ENCODE measurements at places on chromosomes 3 and 15.

DNA sequence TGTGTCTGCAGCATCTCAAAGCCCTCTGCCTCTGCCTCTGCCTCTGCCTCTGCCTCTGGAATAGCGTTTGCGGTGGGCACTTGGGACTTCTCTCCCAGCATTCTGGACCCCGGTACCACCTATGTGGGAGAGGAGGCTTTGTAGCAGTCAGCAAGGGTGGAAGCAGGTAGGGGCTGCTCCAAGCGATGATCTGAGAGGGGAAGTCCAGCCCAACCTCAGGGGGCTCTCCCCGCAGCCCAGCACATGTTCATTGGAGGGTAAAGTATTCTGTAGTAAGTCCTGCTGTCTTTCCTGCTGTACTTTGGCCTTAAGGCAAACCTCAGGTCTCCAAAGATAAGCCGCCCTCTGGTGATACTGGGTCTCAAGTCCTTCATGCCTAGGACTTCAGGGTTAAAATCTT lies 68.6 kb downstream of the FAM174B start:
- DNase-seq: no peak

DNA sequence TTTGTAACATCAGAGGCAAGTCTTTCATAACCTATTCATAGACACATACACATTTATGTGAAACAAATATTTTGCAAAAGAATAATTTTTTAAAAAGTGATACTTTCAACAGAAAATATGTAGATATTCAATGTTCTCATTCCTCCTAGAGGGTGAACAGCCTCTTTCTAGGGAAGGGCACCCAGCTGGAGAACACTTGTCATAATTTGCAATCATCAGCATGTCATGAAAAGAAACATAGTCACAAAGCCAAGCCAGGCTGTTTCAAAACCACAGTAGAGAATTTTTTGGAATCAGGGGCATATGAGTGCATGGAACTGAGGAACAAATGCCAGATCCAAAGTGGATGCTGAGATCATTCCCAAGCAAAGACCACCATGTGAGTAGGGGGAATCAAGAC lies 406.9 kb upstream of the ADAMTS9 start:
- DNase-seq: no peak

- no peak for DNase-seq
These were observed 57.2 kb downstream of the PPP2R3A start for GRCh38 chr3:136022529-136023263.

DNA sequence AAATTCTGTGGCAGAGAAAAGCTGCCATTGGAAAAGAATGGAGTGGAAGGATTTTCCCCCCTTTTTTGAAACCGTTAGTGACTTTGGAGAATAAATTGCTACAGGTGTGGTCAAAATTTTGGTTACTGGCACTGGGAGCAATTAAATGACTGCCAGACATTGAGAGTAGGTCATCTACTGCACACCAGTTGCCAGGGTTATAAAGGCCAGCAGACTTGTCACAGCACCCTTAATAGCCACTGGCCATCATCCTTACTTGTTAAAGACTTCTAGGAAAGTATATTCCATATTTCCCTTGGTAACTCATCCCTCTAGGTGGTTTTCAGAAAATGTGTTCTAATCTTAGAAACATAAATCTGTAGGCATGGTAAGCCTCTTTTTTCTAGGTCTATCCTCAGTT lies 8.0 kb downstream of the PIK3CA start:
- no peak for DNase-seq

- no peak for DNase-seq
These were observed 333.3 kb upstream of the THBS1 start for GRCh38 chr15:39247574-39247973.

- no peak for DNase-seq
These were observed 40.4 kb upstream of the SKOR1 start for GRCh38 chr15:67784856-67785430.

- DNase-seq: no peak
These were observed 2.0 kb upstream of the MCF2L2 start for GRCh38 chr3:183430325-183430957.

DNA sequence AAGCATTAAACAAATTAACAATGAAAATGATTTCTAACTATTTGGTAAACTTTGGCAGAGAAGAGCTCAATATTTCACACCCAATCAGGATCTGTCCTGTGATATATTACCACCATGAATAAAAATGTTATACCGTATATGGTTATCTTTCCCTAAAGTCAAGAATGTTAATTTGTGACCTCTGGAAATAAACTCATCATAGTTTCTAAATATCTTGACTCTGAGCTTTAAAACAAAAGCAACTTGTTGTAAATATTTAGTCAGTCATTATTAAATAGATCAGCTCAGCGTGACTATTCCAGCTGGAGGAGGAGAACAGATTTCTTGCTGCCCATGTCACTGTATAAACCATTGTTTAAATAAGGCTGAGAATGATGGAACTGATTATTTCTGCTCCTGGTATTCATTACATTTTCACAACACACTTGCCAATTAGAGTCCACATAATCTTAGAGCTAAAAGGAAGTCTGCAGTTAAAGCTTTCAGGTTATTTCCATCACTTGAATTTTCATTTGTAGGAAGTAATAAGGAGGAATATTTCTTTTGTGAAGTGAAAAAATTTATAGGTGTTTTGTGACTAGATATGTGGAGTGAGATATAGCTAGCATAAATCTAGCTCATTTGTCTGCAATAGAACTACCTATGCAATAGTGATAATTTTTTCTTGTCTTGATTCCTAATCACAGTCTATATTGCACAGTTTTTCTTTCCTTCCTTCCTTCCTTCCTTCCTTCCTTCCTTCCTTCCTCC lies 106.5 kb upstream of the P2RY1 start:
- no peak for DNase-seq

GRCh38 chr3:46280105-46280797 lies 38.0 kb downstream of the CCR3 start:
- DNase-seq: no peak

GRCh38 chr3:11737742-11738141 lies 94.0 kb upstream of the VGLL4 start:
- DNase-seq: no peak

DNA sequence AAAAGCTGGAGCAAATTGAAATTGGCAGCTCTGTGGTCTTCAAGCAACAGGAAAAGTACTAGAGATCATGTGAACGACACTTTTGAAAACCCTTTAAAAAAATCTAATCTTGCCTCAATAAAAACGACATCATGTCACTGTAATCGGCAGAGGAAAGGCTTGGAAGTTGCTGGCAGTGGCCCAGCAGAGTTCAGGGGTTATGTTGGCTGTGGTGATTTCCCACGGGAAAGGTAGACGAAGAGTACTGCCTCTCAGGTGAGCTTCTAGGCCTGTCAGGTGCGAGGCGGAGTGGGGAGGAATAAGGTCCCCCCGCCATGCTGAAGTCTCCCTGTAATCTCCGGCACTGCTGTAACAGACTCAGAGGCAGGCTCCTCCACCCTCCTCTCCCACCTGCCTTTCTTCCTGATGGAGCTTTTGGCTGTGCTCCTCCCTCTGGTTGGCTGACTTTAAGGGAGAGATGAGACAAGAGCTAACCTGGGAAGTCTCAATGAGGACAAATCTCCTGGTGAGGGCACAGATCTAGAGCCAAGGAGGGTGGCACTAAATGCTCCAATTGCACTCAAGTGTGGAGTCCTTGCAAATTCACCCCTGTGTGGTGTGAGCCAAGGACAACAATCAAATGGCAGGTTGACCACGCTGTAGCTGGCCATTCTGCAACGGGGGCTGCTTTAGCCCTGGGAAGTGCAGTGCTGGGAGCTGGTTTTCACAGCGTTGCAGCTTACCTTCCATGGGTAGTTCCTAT lies 18.7 kb upstream of the HES1 start:
- DNase-seq: no peak

DNA sequence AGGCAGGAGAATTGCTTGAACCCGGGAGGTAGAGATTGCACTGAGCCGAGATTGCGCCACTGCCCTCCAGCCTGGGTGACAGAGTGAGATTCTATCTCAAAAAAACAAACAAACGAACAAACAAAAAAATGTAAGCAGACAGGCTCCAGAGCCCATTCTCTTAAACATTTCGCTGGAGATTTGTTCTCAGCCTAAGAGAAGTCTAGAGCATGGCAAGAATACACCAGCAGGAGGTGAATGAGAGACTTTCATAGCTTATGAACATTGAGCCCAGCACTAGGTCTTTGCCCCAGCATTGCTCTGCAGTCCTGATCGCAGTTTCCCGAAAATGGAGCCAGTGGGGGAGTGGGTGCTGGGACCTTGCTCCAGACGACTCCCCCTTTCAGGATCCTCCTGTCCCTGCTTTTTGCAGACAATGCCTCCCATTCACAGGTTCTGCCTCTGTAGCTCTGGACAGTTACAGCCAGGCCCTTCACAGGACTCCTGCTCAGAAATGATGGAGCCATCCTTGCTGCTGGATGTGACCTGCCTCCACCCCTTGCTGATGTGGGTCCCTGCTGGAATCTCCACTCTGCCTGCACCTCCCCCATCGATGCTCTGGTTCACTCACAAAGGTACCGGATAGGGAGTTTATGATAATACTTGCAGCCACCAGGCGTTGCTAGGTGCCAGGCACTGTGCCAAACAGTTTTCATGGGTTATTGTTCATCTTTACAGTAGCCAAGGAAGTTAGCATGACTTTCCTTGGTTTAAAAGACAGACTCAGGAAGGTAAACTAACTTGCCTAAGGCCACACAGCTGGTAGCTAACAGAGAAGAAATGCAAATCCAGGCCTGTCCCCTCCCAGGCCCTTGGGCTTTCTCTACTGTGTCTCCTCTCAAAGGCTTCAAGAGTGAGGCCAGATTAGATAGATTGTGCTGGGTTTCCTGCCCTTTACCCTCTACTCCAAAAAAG lies 329.7 kb upstream of the TLE3 start:
- DNase-seq: no peak

GRCh38 chr3:53899750-53900149 lies 8.1 kb upstream of the SELENOK start:
- DNase-seq: no peak

- no peak for DNase-seq
These were observed 39.7 kb downstream of the SLC28A1 start for GRCh38 chr15:84924077-84924731.

DNA sequence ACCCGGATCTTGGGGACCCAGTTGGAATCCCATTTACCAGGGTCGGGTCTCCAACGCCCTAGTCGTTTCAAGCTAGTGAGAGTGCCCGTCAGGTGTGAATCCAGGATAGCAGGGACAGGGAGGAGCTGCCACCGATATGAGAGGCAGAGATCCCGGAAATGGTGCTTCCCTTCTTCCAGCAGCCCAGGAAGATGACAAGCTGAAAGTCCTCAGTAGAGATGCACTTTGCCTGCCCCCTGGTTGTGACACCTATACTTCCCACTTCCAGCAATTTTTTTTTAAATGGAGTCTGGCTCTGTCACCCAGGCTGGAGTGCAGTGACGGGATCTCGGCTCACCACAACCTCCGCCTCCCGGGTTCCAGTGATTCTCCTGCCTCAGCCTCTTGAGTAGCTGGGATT lies 503.0 kb downstream of the NTRK3 start:
- no peak for DNase-seq

DNA sequence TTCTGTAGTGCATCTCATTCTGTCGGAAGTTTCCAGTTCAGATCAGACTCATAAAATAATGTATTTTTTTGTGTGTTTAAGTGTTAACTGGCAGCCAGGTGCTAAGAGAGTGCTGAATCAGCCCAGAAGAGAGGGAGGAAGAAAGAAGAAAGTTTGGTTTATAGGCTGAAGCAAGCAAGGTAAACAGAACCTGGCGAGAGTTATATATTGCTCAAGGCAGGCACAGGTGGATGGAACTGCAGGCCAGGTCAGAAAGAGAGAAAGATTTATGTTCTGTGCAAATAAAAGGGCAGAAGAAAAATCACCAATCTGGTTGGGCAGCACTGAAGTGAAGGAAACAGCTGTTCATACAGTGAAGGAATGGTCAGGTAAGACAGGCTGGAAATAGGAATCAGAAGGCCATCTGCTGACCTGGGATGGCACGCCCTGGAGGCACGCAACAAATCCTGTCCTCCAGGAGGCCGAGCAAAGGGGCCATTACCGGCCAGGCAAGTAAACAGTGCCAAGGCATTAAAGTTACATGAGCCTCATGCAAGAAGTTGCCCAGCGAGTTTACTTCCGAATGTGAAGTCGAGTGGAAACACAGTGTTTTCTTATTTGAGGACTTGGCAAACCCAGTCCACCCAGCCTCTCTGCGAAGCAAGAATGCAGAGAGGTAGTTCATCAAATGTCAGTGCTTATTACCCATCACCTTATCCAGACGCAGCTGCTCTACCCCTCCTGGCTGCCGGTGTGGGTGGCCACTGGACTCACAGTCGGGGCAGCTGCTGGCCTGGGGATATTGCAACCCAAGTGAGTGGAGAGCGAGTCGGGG lies 309.8 kb downstream of the VPS13C start:
- no peak for DNase-seq

DNA sequence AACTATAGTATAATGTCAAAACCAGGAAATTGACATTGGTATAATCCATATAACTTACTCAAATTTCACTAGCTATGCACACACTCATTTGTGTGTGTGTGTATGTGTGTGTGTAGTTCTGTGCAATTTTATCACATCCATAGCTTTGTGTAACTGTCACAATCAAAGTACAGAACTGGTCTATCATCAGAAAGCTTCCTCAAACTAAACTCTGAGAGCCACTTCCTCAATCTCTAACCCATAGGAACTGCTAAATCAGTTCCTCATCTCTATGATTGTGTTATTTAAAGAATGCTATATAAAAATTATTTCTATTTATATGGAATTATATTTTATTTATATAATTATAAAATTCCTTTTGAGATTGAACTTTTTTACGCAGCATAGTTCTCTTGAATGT lies 18.1 kb downstream of the LNP1 start:
- DNase-seq: no peak

DNA sequence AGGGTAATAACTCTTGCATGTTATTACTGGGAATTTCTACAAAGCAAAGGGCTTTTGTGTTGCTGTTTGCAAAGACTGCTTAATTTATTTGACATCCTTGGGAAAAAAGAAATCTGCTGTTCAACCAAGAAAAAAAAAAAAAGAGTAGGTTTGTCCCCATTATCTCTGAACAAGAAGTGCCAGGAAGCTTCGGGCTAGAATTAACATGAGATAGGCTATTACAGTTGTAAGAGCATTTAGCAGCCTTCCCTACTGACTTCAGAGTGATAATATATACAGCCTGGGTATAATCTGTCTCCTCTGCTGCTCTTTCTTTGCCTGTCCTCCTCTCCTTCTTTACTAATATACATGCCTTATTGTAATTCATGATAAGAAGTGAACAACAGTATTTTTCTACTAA lies 23.3 kb upstream of the CHMP2B start:
- DNase-seq: no peak

DNA sequence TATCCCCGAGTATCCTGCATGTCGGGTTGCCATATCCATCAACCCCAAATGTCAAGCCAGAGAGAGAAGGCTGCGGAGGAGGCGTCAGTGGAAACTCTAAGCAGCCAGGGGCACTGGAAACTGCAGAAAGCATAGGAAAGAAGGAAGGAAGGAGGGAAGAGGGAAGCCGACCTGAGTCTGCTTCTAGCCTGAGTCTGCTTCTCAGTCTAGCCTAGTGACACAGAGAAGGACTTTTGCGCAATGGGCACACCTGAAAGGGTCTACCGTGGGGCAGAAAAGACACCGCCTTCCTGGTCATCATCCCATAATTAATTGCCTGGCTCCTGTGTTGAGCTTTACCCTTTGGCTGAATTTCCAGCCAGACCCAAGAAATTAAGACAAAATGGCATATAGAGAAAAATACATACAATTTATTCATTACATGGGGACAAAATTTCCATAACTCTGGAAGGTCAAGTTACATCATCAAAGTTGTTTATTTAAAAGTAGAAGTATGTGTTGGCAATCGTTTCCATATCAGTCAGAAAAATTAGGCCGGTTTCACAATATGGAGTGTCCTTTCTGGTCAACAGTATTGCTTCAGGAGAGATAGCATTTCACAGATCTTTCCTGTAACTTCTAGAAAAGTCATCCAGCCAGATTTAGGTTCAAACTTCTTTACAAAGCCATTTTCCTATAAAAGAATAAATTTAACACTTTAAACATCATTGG lies 10.3 kb downstream of the BCL2A1 start:
- DNase-seq: no peak

GRCh38 chr3:40810813-40811212 lies 286.1 kb downstream of the ZNF621 start:
- DNase-seq: no peak
